Mesendoderm (in vitro differentiated cells): ENCODE measurements at places on chromosomes 5 and 9.
A peak's percentile ranks its signal among the peaks of the same experiment; 100 is the strongest.

DNA sequence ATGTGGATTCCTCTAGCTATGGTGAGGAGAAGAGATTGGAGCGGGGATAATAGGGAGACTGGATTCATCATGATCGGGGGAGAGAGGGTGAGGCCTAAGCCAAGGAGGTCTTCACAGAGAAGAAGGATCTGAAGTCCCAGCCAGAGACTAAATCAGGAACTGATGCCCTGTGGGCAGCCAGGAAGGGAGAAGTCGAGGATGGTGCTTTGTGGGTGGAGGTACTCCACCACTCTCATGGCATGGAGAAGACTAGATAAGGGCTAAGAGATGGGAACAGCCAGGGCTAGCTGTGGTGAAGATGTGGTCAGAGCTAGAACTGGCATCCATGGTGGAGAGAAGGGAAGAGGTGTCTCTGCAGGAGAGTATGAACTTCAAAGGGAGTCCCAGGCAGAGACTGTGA, 3.0 kb upstream of the RGS14 start:
- no peak for DNase-seq

DNA sequence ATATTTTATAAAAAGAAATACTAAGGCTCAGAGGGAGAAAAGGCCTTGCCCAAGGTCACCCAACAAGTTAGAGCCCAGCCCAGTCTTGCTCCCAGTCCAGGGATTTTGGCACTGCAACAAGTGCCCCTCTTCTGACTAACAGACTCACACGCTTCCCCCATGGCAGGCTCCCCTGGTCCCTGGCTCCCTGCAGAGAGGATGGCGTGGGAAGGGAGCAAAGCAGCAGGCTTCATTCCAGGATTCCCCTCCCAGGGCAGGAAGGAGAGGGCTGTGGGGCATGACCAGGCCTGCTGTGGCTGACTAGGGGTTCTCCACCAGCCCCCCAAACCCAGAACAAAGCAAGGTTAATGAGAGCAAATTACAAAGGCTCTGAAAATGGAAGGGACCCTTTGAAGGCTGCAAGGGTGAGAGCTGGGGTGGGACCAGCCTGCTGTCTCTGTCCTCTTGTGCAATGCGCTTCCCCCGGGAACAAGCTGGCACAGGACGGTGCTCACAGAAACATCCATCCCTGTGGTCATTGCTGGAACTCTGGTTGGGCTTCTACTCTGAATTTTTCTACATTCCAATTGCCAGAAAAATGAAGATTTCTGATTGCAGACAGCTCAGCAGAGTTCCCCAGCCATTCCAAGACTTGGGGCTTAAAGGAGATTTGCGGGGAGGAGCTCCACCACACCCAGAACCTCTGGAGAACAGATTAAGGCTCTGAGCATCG, 37.1 kb upstream of the FAT2 start:
- no peak for DNase-seq

- peak; percentile 92 for DNase-seq
Observed at GRCh38 chr5:168359820-168360460, 68.5 kb downstream of the WWC1 start.

DNA sequence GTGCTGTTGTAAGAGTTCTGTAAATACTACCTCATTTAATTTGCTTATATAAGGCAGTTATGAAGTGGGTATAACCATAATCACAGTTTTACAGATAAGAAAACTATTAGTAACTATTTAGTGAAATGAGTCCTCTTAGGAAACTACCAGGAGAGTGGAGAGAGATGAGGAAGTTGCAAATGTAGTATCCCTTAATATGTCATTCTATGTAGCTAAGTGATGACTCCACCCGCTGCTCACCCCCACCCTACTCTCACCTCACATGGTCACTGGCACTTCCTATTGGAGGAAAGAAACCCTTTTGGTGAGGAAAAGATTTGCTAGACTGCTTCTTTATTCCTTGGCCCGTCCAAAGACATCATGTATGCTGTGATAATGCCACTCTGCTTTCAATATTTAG, 241.8 kb upstream of the SLC24A2 start:
- no peak for DNase-seq

GRCh38 chr5:134738963-134739661, 764 bp downstream of the CAMLG start:
- DNase-seq: peak; percentile 76

- no peak for DNase-seq
Observed at GRCh38 chr5:181224390-181225229, 1.5 kb downstream of the TRIM41 start.

- DNase-seq: peak; percentile 63
Observed at GRCh38 chr5:119269061-119269944, 86.5 kb upstream of the TNFAIP8 start.

GRCh38 chr5:55072666-55073065, 29.8 kb upstream of the GZMA start:
- DNase-seq: no peak

- DNase-seq: no peak
Observed at GRCh38 chr5:93406971-93407401, 174.0 kb downstream of the NR2F1-AS1 start.

- DNase-seq: no peak
Observed at GRCh38 chr9:97761056-97761598, 64.0 kb upstream of the XPA start.

DNA sequence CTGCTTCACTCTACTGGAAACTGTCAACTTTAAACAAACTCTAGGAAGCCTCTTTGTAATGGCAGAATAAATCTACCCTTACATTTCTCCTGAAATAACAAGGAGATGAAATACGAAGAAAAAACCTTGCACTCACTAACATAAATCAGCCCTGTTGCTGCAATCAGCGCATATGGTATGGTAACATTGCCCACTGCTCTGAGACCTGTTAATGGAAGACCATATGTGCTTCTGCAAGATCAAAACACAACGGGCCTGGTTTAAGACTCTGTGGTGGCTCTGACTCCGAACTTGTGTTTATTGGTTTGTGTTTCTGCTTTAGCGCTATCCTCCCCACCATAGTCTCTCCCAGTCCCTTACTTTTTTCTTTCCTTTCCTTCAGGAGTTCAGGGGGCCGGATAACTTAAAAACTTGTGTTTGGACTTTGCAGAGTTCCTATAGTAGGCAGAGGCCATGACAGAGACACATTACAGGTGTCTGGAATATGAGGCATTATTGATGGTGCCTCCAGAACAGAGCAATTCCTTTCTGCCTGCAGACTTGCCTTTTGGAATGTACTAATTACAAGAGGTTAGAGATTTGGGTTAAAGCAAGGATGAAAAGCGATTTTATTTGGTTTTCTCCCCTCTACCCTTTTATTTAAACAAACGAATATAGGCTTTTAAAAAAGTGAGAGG, 110.8 kb downstream of the PSAT1 start:
- no peak for DNase-seq

DNA sequence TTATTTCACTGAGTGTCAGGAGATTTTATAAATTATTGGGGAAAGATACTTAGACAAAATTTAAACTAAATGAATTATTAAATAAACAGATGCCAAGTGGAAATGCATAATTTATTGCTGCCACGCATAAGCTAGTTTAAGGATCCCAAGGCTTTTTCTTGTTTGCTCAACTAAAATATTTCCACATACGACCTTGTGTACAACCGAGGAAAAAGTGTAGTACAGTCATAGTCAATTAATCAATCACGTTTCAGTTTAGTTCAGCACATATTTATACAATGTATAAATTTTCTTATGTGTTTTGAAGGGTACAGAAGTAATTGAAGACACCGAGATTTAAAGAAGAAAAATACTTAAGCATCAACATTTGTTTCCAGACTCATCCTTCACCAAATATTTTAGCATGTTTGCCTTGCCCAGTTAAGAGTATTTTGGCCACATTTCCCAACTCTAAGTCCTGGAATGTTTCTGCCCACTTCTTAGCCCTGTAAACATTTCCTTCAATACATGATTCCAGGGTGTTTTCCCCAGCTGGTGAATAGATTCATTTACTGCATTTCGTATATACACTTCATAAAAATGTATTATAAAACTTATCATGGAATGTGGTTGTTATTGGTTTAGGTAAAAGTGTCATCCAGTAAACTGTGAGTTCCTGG, 652.9 kb downstream of the ELAVL2 start:
- DNase-seq: no peak

- DNase-seq: no peak
Observed at GRCh38 chr5:21165344-21165743, 1177.3 kb upstream of the CDH18 start.

- no peak for DNase-seq
Observed at GRCh38 chr9:127970401-127971313, 10.1 kb downstream of the EEIG1 start.

DNA sequence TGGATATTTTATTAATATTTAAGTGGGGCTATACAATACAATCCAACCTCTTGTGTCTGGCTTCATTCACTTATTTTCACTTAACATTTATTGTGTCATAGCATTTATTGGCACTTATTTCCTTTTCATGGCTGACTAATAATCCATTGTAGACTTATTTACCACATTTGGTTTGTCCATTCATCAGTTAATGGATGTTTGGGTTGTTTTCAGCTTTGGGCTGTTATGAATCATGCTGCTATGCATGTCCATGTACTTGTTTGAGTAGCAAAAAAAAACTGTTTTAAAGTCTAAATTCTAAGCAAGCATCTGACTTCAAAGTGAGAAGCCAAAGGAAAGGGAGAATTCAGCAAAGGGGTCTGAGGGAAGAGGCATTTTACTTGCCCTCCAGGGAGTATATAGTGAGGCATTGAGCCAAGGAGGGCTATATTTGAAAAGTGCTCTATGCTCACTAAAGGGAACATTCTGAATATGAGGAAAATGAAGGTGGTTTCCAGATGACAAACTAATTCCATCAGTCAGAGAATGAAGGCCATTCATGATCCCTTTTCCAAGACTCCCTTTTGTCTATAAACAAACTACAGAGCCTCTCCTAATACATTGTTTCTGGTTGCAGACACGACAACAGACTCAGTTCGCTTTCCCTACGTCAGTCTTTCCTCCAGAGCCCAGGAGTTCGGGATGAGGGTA, 532.8 kb upstream of the KLF4 start:
- DNase-seq: no peak

GRCh38 chr9:83701769-83702168, 6.0 kb downstream of the UBQLN1 start:
- no peak for DNase-seq

DNA sequence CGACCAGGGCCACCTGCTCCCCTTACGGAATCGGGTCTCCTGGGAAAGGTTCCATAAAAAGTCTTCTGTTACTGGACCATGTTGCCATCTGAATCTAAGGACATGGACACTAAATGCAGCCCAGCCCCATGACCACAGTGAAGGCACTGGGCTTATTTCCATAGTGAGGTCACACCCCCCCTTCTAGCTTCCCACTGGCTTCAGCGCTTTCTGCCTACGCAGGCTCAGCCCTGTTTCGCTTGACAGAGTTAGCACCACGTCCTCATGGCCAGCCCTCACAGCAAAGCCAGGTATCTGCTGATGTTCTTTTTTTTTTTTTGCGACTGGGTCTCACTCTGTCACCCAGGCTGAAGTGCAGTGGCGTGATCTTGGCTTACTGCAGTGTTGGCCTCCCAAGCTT, 14.1 kb downstream of the UCK1 start:
- DNase-seq: no peak

- peak; percentile 63 for DNase-seq
Observed at GRCh38 chr5:95631991-95632675, 12.2 kb downstream of the GPR150 start.

GRCh38 chr5:32504989-32505596, 60.6 kb upstream of the ZFR start:
- DNase-seq: no peak

GRCh38 chr5:135442431-135443160, 4.6 kb downstream of the DCANP1 start:
- no peak for DNase-seq

DNA sequence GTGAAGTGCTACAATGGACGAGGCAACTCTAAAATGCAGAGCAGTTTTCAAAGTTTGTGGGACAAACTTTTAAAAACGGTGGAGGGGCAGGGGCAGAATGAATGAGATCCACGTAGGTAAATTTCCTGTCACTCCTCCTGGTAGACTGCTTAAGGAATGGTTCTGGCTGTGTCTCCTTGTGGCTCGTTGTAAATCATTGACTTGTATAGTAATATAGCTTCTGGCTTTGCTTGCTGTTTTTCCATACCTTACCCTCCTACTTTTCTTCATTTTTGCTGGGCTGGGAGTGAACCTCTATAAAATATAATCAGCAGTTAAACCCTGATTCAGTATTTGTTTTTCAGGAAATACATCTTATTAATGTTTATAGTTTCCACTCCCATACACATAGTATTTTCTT, 235.7 kb downstream of the TUSC1 start:
- no peak for DNase-seq

DNA sequence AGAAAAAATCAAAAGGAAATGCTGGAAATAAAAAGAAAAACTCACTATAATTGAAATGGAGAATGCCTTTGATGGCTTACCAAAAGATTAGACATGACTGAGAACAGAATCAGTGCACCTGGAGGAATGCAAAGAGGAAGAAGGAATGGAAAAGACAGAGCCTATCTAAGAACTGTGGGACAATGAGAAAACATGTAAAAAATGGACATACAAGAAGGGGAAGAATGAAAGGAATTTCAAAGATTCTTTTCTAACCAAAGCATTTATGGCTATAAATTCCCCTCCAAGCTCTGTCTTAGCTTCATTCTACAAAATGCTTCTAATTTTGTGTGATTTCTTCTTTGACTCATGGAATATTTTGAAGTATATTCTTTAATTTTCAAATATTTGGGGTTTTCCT, 47.5 kb upstream of the CLK4 start:
- no peak for DNase-seq

- DNase-seq: no peak
Observed at GRCh38 chr9:16136961-16137360, 584.1 kb downstream of the CCDC171 start.

GRCh38 chr9:4287886-4288588, 11.8 kb downstream of the GLIS3 start:
- DNase-seq: no peak

GRCh38 chr9:121573717-121574485, 74.3 kb upstream of the GGTA1 start:
- no peak for DNase-seq

DNA sequence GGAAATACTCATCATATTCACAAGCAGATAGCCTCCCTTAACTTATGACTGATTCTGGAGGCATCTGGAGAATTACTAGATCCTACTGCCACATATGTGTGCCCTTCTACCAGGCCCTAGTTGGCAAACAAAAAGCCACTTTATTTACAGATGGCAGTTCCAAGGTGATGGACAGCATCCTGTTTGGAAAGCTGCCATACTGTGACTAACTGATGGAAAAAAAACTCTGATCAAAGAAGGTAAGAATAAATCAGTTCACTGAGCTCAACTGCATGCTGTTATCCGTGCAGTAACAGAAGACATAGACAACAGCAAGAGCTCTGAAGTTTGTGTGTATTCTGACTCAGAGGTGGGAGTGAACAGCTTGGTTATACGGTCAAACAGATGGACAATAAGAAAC, 279.8 kb upstream of the POU5F2 start:
- no peak for DNase-seq
